ENCODE measurements at places on chromosomes 13 and 19.

DNA sequence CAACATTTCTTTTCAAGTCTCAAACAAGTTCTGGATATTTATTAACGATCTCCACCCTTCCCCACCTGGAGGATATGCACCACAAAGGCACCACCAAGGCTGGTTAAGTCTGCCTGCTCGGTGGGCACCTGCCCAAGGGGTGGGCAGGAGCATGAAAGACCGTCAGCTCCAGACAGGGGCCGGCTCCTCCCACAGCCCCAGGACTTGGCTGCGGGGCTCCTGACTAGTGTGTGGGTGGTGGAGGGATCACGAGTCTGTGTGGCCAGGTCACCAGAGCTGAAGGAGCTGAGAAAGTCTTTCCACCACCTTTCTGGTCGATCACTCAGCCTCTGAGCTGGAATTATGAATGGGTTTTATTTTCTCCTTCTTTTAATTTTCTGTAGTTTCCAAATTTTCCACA, 7.8 kb downstream of the SLC7A1 start:
- DNase-seq: no peak

DNA sequence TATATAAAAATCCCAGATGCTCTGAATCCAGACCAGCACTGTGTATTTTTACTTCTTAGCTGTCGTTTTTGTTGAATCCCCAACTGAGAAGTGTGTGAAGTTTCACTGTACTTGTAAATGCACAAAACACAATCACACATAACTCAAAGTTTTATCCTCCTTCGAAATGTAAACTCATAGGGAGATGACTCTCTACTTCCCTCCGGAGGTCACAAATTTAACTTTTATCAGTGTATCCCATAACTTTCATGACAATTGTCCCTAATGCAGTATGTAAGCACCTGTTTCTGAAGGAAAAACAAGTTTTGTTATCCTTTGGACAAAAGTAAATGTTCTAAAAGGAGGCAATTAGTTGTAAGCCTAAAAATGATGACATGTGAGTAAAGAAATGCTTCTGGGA, 665.0 kb upstream of the SLITRK6 start:
- DNase-seq: peak; percentile 5

GRCh38 chr19:861756-862580, 2.5 kb downstream of the CFD start:
- DNase-seq: peak; percentile 38

GRCh38 chr19:31962561-31962996, 382.8 kb upstream of the ZNF507 start:
- peak; percentile 24 for DNase-seq

DNA sequence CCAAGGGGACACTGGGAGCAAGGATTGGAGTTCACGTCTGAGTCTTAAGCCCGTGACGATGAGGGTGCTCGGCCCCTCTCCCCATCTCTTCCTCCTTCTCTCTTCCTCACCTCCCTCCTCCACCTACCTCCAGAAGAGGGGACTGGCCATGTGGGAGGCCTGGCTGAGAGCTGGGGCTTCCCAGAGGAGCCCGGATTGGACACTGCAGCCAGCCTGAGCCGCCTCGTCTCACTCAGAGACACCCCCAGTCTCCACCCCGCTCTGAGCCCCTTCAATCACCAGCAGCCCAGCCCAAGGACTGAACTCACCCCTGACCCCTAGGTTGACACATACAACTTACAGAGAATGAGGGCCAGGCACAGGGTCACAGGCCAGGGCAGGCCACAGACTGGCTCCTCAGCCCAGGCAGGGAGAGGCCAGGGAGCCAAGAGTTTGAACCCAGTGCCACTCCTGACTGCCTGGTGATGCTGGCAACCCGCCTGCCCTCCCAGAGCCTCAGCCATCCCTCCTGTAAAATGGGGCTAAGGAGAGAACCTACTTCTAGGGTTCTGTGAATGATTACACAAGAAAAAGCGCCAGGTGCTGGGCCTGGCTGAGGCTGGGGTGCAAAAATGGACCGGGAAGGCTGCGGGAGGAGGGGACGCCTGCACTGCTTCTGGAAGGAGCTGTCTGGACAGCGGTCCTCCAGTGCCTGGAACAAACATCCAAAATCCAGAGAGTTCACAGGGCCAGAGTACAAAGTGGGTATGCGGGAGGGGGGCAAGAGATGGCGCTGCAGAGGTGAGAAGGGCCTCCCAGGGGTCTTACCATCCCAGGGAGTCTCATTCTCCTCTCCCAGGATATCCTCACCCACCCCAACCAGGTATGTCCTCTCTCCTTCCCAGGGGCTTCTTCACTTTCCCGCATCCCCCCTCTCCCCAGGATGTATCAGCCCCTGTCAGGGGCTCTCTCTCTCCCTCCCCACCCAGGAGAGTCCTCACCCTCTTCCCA, 1.1 kb downstream of the CD79A start:
- no peak for DNase-seq

GRCh38 chr13:87674247-87674738, 3.1 kb downstream of the SLITRK5 start:
- no peak for DNase-seq

GRCh38 chr19:54014920-54015560, 23.6 kb downstream of the CACNG6 start:
- DNase-seq: no peak

DNA sequence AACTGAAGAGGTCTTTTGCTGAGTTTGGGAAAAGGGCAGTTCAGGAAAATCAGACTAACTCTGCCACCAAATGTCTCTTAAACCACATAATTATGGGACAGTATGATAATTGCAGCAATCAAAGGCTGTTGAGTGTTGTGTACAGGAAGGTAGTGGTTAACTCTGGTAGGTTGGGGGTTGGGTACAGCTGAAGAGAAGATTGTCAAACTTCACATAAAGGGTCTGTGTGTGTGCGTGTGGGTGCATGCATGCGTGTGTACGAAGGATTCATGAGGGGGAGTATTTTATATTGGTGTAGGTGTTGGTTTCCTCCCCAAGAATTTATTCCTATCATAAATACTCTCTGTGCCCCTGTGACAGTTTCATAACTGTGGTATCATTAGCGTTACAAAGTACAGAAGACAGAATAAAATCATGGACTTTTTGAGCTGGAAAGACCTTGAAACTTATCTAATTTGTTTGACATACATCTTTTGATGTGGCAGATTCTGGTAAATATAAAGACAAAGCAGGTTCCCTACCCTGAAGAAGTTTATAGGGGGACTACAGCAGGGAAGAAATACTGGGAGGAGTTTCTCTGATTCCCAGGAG, 94.1 kb downstream of the PCCA start:
- no peak for DNase-seq

GRCh38 chr19:49951806-49952478, 9.0 kb downstream of the SIGLEC11 start:
- no peak for DNase-seq

DNA sequence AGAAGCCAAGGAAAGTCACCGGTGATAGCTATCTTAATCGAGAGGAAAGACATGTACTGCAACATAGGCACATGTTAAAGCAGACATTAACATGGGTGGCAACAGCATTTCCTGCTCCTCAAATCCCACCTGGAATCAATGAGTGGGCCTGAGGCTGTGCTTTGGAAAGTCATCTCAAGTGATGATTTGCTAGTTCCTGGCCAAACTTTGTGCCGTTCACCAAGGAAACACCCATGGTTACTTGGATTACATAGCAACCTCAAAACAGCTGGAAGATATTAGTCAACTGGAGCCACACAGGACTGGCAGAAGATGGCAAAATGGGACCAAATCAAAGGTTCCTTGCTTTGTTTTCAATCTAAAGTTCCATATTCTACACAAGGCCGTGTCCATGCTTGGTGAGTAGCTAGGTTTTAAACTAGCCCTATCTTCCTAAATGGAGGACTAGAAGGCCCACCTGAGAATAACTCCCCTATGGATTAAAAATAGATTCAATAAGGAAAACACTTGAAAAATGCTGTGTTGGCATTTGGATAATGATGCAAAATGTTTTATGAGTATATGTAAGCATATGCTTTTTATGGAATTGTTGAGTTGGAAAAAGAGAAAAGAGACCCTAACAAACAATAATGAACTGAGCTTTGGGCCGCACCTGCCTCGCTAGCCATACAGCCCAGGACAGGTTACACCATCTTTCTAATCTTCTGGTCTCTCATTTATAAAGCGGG, 144.5 kb downstream of the RGCC start:
- DNase-seq: peak; percentile 61

DNA sequence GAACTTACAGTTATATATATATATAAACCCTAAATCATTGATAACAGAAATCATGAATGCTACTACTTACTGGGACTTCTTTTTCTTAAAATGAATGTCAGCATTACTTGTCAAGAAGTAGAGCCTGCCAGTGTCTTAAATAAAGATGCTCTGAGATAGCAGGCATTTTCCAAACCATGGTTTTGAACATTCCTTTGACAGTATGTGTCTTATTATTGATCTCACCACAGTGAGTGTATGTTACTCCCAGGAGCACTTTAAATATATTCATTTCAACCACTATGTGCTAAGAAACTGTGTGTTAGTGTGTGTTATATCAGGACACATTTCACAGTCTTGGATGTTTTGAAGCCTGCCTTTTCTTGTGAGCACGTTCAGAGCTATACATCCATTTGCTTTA, 28.2 kb downstream of the TNFRSF19 start:
- peak; percentile 79 for DNase-seq

GRCh38 chr13:88823114-88823513, 1151.9 kb downstream of the SLITRK5 start:
- DNase-seq: no peak

DNA sequence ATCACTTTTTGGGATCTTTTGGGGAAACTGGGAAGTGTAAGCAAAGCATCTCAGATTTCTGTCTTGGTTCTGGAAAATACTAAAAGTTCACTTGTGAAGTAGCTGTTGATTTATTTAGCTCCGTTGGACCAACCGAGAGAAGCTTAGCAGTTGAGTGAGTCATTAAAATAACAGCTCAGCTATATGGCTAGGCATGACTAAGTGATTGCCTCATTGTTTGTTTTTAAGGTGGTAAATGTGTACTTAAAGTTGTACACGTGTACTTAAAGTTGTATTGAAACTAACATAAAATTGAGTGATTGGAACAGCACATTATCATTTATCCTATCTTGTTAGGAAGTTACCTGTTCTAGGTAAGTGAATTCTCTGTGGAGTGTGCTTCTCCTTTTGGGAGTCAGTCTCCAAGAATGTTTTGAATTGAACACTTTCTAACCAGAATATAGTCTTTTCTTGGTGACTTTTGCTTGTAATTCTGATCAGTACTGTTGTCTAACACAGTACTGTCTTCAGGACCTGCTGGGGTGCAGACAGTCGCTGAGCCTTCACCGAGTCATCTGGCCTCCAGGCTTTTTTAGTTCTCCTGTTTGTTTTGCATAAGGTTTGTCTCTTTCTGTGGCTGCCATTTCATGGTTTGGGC, 2.9 kb upstream of the DCUN1D2 start:
- peak; percentile 94 for DNase-seq

DNA sequence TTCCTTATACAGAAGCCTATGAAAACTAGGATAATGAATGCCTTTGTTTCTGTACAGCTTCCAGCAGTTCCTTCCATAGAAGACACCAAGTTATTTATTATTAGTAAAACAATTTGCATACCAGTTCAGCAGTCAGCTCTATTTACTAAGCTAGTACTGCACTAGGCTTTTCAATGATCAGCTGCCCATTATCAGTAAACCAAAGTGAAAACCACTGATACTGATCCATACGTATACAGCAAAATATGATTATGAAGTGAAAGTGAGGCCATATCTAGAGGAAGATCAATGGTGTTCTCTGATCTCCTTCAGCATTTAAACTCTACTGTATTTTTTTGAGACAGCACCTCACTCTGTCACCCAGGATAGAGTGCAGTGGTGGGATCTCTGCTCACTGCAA, 3.2 kb downstream of the TPT1 start:
- DNase-seq: no peak

- no peak for DNase-seq
Measured at GRCh38 chr13:62038214-62038613, 622.6 kb upstream of the PCDH20 start.

- DNase-seq: peak; percentile 58
Measured at GRCh38 chr13:93559718-93560117, 333.1 kb downstream of the GPC6 start.

- peak; percentile 78 for DNase-seq
Measured at GRCh38 chr13:53142306-53142705, 113.7 kb downstream of the OLFM4 start.

DNA sequence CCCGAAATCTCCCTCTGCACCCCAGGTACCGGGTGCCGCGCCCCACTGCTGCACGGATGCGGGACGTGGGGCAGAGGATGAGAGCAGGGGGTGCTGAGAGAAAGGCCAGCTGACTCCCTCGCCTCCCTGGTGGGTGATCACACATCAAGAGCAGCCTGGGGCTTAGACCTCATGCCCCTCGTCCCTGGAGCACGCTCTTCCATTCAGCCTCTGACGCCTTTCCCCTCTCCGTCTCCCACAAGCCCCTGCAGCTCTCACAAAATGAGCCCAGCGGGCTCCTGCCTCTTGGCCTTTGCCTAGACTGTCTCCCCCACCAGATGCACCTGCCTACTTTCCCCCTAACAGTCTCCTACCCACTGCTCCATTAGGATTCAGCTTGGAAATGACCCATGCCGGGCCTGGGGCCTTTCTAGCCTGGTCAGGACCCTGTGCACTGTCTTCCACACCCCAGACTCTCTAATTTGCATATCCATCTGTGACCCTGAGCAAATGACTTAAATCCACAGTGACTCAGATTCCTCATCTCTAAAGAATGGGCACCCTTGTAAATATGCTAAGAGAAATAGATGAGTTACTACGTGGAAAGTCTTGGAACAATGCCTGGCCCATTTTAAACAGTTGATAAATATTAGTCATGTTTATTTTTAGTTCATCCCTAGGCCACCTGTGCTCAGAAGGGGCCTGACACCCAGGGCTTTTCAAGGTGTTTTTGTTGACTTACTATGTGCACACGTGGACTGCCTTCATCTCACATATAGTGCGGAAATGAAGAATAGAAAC, 582 bp upstream of the PTPRH start:
- DNase-seq: peak; percentile 92

GRCh38 chr19:41994994-41995958, 1.2 kb upstream of the ATP1A3 start:
- DNase-seq: no peak

- DNase-seq: no peak
Measured at GRCh38 chr19:2588081-2588777, 112.3 kb downstream of the GADD45B start.

- DNase-seq: no peak
Measured at GRCh38 chr19:49390131-49390928, 2.3 kb downstream of the KASH5 start.

- DNase-seq: no peak
Measured at GRCh38 chr13:110685305-110686020, 20.5 kb downstream of the CARS2 start.

GRCh38 chr19:11921852-11922495, 2.9 kb upstream of the ZNF700 start:
- no peak for DNase-seq

GRCh38 chr19:29172302-29172701, 40.6 kb downstream of the UQCRFS1 start:
- no peak for DNase-seq
